ENCODE measurements at places on chromosomes 16 and 17.

DNA sequence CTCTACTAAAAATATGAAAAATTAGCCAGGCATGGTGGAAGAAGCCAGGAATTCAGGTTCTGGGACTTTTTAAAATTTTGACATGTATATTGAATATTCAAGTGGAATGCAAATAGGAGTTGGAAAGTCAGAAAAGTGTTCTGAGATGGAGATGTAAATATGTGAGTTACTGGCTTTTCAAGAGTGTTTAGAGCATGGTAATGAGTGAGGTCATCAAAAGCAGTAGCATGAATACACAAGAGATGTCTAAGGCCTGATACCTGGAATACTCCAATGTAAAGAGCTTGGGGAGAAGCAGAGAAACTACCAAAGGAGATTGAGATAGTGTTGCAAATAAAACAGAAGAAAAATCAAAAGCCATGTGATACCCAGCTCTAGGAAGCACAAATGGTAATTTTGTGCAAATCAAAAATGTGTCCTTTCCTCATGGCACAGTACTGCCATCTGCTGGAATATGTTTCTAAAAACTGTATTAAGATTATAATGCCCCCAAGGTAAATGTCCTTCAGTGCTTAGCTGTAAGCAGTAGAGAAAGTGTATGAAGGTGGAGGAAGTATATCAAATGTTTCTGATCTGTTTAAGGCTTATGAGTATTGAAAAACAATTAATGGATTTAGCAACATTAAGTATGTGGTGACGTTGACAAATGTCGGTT, 908.4 kb downstream of the KCNJ18 start:
- no peak for DNase-seq

DNA sequence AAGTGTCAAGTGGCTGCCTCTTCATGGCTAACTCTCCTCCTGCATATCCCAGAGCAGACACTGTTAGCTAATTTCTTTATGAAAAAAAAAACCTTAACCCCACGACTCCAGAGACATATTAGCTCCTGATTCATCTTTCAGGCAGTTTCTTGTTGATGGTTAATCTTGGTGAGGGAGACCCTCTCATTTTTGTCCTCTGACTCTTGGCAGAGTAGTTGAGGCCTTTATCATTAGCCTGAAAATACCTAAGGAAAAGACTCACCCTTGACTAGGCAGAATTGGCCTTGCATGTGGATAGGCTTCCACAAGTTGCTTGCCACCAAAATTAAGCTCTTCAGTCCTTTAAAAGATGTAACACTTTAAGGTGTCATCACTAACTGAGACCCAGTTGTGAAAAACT, 4.0 kb downstream of the CRYBA1 start:
- no peak for DNase-seq

DNA sequence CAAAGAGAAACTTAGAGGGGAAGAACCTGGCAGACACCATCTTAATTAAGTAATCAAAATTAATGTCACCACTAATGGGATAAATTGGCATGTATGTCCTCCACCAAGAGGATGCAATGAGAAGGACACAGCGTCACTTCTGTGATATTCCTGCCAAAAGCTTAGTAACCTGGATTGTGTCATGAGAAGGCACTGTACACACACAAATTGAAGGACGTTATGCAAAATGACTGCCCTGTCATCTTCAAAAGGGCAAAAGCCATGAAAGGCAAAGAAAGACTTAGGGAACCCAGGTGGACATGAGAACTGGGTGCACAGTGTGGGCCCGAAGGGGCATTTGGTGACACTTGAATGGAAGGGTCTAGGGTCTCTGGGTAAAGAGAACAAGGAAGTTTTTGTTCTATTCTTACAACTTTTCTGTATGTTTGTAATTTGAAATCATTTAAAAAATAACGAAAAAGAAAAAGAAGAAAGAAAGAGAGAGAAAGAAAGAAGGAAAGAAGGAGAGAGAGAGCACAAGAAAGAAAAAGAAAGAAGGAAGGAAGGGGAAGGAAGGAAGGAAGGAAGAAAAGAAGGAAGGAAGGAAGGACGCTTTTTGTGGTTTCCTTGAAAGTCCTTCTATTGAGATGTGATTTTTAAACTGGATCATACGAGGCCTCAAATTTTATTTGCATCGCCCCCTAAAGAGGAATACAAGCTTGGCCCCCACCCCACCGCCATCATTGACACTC, 4.0 kb upstream of the APOH start:
- no peak for DNase-seq

DNA sequence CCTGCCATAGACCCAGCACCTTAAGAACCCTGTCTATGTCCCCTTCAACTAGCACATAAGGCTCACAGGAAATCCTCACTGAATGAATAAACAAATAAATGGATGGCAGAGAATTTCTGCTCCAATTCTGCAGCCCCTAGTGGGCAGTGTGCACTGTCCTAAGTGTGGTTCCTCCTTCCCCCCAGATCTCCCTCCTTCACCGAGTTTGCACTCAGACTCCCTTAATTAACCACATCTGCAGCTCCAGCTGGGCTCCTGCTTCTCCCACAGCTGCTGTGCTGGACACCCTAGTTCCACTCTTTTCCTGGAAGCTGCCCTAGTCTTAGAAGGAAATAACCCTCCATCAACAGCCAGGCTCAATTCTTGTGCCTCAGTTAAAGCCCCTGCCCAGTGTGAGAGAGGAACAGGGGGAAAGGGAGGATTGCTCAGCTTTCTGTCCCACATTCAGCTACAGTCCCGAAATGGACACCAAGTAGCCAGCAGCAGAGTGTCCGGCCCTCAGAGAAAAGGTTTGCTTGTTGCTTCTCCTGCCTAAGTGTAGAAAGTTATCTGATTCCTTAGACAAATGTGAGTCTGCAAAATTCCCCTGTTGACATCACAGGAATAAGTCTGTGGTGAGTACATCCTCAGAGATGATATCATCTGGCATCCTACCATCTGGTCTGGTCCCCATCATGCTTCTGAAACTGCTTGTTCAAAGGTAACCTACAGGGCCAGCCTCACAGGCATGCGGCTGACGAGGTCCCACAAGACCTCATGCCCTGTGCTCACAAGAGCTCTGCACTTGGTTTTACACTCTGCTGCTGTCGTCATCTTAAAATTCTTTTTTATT, 12.3 kb downstream of the LRRC3C start:
- DNase-seq: no peak

DNA sequence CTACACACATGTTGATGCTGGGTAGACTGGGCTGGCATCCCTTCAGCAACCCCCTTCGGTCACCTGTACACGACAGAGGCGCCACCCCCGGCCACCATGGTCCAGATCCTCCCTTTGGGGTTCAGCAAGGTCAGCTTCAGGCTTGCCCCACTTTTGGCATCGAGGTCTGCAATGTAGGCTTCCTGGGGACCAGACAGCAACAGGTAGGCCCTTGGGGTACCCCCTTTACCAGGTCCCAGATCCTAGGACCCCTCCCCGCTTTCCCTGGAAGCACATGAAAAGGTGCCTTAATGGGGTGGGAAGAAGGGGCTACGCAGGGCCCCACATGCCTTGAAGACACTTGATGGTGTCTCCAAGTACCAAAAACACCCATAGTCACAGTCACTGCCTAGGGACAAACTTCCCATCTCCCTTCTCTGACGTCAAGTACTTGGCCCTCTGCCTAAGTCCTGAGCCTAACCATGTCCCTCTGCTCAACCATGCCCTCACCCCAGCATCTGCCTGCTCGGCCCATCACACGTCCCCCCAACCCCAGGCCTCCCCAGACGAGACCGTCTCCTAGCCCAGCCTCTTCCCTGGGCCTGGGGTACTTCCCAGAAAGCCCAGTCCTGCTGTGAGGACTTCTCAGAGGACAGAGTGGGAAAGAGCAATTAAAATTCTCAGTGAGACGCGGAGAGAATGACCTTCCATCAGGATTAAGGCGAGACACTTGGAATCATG, 12.1 kb downstream of the ACLY start:
- no peak for DNase-seq

GRCh38 chr16:84597931-84598351, 19.9 kb downstream of the COTL1 start:
- no peak for DNase-seq

GRCh38 chr17:31902693-31903092, 1.2 kb upstream of the UTP6 start:
- DNase-seq: no peak

DNA sequence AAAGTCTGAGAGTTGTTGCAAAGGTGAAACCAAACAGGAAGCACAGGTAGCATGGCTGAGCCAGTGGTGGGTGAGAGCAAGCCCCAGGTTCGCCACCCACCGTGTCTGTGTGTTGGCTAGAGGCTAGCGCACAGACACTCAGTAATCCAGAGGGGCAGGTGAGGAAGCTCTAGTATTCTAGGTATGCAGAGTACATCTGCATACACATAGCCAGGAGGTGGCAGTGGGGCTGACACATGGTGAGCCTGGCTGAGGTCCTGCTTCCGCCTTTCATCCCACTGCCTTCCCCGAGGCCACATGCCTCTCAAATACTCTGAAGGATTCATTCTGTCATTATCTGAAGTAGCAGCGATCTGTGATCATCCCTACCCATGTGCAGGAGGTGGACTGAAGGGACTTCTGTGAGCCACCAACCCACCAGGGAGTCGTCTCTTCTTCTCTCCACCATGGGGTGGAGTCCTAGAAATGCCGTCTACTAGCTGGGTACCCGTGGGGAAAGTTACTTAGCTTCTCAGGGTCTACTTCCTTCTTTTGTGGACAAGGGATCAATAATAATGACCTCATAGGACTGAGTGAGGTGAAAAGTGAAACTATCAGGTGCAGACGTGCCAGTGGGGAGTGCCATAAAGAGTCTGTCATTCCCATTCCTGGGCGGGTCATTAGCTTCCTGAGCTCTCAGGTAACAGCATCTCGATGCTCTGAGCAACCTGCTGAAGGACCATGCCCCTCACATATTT, 36.0 kb upstream of the ICAM2 start:
- no peak for DNase-seq

- DNase-seq: no peak
These were observed 3.6 kb upstream of the CBX4 start for GRCh38 chr17:79842656-79843473.

- DNase-seq: no peak
These were observed 34.8 kb upstream of the CPHXL start for GRCh38 chr16:75761108-75761507.

DNA sequence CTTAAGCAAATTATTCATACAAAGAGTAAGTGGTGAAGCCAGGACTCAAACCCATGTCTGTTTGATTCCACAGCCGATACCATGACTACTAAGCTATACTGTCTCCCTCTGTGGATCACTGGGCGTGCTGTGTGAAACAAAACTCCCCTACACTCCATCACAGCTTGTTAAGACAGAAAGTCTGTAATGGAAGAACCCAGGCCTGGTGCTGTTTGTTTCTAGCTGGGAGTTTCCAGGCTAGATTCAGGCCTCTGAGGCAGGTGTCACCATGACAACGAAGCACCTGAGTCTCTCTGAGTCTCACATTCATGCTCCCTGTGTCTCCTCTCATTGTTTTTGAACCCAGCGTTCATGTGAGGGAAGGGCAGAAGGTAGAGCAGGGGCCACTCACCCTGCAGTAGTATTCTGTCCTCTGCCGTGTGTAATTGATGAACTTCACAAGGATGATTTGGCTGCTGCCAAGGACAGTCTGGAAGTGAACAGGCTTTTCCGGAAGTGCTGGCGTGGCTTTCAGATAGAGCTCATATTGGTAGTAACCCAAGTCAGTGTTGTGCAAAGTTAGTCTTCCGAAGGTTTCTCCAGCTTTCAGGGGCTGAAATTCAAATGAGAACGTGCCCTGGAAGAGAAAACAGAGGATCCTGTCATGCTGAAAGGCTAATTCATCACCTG, 8.6 kb upstream of the VAC14 start:
- DNase-seq: no peak

GRCh38 chr16:78324649-78325285, 225.3 kb downstream of the WWOX start:
- no peak for DNase-seq
